Stimulated activated CD8-positive, alpha-beta memory T cell treated with anti-CD3 and anti-CD28 coated beads, Interleukin-7, amount 100 ng/mL, for 4 hours (primary cell): ENCODE measurements at places on chromosomes 5 and 9.

DNA sequence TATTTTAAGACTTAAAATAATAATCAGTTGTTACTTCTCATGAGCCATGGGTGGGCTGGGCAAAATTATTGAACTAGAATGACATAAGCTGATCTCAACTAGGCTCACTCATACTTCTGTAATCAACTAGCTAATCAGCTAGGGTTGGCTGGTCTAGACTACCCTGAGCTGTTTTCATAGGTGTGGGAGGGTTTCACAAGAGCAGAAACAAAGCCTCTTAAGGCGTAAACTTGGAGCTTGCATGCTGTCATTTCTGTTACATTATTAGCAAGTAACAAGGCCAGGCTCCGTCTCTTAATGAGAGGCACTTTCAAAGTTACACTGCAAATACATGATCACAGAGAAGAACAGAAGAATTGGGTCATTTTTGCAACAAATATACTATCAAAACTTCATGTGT, 57.2 kb upstream of the GHR start:
- DNase-seq: no peak

DNA sequence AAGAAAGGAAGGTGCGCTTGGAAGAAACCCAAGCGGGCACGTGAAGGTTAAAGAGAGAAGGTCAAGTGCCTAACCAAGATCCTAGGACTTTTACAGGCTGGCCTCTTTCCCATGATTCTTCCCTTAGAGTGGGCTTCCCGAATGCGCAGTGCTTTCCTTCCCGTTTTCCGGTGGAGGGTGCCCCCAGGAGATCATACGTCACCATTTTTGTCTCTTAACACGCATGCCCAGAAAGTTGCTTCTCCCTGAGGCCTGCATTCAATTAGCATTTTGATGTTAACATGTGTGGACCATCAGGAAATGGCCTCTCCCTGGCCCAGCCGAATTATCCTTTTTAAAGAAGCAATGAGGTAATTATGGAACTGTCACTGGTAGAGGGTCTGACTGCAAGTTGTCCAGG, 1.9 kb upstream of the RUSC2 start:
- DNase-seq: no peak

DNA sequence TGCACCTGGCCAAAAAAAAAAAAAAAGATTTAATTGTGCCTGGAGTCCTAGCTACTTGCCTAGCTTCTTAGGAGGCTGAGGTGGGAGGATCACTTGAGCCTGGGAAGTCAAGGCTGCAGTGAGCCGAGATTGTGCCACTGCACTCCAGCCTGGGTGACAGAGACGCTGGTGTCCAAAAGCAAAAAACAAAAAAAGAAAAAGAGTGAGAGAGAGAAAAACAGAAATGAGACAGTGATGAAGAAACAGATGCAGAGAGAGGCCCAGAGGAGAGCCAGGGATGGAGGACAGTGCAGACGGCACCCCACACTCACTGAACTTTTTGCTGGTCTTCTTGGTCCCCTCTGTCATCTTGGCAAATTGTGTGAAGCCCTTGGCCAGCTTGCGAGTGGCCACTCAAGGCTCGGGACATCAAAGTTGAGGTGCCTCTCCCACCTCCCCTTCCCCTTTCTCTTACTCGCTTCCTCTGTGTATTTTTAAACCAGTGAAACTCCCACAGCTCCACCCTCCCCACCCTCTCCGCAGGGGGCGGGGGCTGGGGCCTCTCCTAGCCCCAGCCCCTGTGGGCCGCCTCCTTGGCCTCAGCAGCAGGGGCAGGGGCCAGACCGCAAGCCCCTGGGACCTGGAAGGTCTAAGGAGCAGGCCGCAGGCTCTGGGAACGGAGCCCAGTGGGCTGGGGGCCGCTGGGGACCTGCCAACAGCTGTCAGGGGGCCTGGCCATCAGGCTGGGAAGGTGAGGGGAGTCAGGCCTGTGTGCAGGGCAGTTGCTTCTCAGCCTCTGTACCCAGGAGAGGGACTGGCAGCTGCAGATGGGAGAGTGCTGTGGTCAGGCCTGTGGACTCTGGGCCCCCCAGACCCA, at the start of gene SH2D3C:
Gene SH2D3C, minus strand, starts transcription at position 387 of the 856 bp plus-strand sequence. Its CDS starts 39 bp downstream, at position 348.
- DNase-seq: peak; percentile 34

DNA sequence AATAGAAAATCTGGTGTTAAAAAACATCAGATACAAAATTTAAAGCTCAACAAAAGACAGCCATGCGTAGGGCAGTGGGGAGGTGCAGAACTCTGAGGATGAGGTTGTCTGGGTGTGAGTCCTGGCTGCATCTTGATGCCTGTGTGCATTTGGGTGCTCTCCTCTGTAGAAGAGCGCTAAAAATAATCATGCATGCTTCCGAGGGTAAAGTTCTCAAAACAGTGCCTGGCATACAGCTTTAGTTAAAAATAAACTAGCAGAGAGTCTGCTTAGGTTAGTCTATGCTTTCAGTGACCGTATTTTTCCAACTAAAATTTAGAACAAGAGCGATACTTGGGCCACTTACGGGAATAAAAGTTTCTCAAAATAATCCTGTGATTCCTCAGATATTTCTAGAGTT, 55.5 kb upstream of the SPATA31C2 start:
- no peak for DNase-seq

DNA sequence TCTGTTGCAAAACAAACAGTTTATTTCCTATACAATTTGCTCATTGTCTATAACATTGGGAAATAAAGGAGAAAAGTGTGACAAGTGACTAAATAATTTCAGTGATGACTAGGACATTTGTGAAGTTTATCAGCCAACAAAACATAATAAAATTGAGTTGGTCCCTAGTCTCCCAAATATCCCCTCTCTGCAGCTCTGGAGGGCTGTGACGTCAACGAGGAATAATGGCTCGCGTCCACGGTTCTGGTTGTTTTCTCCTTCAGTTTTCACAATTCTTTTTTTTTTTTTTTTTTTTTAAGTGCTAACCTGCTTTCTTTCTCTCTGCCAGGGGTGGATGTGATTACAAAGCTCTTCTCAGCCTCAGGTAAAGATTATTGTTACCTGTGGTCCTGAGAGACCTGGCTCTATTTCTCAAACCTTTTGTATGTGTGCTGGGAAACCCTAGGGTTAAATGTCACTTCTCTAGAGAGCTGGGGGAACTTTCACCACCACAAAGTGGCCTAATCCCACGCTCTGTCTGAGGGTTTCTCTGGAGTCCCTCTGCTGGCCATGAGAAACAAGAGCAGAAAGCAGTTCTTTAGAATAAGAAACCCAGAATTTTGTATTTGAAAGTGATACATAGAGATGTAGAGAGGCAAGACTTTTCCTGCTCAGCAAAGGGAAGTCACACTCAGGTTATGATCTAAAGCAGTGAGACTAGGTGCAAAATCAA, 36.2 kb upstream of the ANKRD55 start:
- no peak for DNase-seq
